Dorsolateral prefrontal cortex (tissue), 122 donors: ENCODE measurements at places on chromosomes 5 and 9. TPM values are rescaled to one million over a fixed set of nuclear protein-coding genes. Genes with fewer than 3 reads are reported as not detected.

- no peak for DNase-seq
Observed at GRCh38 chr5:113240951-113241726, 193.7 kb downstream of the TSSK1B start.

The NSUN2 gene
- total RNA-seq, result 33.1 TPM

- no peak for DNase-seq
Observed at GRCh38 chr5:14250748-14251701, 107.9 kb downstream of the TRIO start.

The NUTM2F gene
- not detected for total RNA-seq

The HAPLN1 gene
- total RNA-seq, result 3.2 TPM

GRCh38 chr5:141343242-141343952, at the start of gene PCDHGA3:
TSS of gene PCDHGA3 (plus strand) at chr5:141343829. CDS start at chr5:141344034, 205 bp downstream.
- DNase-seq, result no peak

The PCDHGA8 gene
- total RNA-seq, result 3.0 TPM

The PCDHB15 gene
- total RNA-seq, result 11.3 TPM

The ITK gene
- total RNA-seq, result not detected

GRCh38 chr5:944992-945685, 52.5 kb downstream of the TRIP13 start:
- DNase-seq, result no peak

GRCh38 chr9:81720450-81721086, 31.2 kb upstream of the TLE1 start:
- no peak for DNase-seq

GRCh38 chr5:60903356-60903755, 41.5 kb downstream of the ERCC8 start:
- DNase-seq, result no peak

DNA sequence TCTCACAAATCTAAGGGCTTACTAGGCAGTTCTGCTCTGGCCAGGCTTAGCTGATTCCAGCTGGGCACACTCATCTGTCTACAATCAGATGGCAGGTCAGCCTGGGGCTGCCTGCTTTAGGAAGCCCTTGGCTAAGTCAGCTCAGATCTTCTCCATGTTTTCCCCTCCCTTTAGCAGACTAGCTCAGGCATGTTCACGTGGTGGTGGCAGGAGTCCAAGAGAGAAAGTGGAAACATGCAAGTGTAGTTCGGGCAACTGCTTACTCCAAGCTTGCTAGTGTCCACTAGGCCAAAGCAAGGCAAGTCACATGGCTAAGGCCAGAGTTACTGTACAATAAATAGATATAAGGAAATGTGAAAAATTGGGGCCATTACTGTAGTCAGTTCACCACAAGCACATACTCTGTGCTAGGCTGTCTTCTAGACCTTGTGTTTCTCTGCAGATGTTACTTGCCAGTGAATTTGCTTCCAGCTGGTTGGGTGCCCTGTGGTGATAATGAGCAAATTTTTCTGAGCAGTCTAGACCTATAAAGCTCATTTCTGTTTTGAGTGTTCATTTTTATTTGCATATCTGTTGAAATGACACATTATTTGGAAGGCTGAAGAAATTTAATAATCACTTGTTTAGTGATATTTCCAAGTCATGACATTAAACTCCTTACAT, 38.3 kb downstream of the RECK start:
- peak; percentile 60 for DNase-seq

The NRG2 gene
- total RNA-seq, result 12.0 TPM

The GNG10 gene
- 24.8 TPM for total RNA-seq

- DNase-seq, result no peak
Observed at GRCh38 chr5:89421035-89421434, 538.1 kb upstream of the MEF2C start.

DNA sequence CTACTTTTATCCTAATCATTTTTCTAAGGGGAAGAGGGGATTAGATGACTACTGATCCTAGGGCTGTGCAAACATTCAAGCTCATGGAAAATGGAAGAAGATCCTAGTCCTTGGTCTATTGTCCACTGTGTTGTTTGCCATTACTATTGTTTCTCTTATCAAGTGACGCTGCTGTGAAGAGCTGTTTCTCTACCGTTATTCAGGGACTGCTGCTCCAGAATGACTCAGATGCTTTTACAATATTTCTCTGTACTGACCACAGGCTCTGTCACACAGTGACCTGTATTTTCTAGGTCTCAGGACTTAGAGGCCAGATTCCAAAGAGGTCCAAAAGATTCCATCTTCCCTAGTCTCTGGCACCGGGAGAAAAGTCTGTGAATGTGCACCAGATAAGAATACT, 159.5 kb upstream of the CHD1 start:
- no peak for DNase-seq

The NUTM2G gene
- total RNA-seq, result not detected

The WNT8A gene
- 0.54 TPM for total RNA-seq

The INSL4 gene
- not detected for total RNA-seq

The HINT1 gene
- total RNA-seq, result 233 TPM

The SHISAL2B gene
- not detected for total RNA-seq

DNA sequence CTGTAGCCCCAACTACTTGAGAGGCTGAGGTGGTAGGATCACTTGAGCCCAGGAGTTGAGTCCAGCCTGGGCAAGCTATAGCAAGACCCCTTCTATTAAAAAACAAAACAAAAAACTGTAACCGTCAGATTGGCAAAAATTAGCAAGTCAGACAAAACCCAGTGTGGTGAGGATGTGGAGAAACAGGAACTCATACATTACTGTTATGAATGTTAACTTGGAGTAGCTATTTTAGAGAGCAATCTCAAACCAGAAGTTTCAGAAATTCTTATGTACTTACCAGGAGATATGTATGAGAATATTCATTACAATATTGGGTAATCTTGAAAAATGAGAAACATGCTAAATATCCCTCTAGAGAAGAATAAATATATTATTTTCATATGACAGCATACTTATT, 120.3 kb downstream of the INVS start:
- DNase-seq, result no peak

DNA sequence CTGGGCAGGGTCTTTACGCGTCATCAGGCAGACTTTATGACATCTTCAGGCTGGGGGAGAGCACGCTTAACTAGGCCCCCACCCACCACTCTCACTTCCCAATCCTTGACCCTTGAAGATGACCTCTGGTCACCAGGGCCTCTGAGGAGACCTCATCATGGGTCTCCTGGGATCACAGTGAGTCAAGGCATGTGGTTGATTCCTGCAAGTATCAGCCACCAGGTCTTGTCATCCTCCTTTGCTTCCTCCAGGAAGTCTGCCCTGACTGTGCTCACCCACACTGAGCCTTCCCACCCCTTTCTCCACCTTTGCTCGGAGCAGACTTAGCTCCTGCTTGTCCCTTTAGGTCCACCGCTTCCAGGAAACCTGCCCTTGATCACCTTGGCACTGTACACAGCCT, 17.3 kb downstream of the ODF2 start:
- no peak for DNase-seq

- no peak for DNase-seq
Observed at GRCh38 chr5:169121630-169122420, 179.1 kb downstream of the SLIT3 start.

- no peak for DNase-seq
Observed at GRCh38 chr5:31144364-31144763, 49.1 kb upstream of the CDH6 start.

DNA sequence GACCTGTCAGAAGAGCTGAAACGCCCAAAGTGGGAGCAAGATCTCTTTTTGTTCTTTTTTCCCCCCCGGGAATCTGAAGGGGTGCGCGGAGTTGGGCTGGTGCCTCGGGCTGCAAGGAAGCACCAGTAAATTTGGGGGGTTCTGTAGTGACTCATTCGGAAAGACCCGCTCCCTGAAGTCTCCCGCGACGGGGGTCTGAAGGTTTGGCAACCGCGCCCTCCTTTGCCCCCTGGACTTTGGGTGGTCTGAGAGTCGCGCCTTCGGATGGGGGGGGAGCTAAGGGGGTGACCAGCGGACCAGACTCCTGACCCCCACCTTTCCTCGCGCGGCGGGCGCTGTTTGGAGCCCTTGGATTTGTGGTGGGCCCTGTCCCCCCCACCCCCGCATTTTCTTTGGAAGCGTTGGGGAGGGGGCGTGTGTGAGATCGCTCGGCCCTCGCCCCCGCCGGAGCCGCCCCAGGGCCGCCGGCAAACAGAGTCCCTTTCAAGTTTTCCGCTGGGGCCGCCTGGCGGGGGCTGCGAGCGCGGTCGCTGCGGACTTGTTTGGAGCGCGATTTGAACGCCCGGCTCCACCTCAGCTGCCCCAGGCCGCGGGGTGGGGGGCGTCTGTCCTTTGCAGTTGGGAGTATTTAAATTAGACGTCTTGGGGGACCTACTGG, 2.0 kb downstream of the CXXC5 start:
- peak; percentile 73 for DNase-seq

The ZNF367 gene
- total RNA-seq, result 2.8 TPM

The TARS1 gene
- total RNA-seq, result 57.6 TPM

The BNC2 gene
- 1.9 TPM for total RNA-seq

The CYFIP2 gene
- total RNA-seq, result 373 TPM

The ADAMTS19 gene
- 16.8 TPM for total RNA-seq

DNA sequence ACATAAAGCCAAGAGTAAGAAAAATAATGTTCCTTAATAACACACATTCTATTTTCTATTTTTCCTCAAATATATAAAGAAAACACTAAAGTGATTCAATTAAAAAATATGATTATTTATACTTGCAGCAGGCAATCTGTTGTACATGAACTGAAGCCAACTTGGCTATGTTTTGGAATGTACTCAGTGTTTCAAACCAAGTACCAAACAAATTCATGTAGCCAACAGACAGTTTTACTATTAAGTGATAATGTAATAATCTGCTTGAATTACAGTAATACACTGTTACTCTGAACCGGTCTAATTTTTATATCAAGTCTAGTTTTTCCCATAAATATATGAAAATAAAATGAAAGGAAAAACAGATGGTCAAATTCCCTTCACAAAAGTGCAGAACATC, 58.0 kb downstream of the CEP120 start:
- no peak for DNase-seq

GRCh38 chr9:132372177-132373095, 17.6 kb upstream of the SETX start:
- no peak for DNase-seq

DNA sequence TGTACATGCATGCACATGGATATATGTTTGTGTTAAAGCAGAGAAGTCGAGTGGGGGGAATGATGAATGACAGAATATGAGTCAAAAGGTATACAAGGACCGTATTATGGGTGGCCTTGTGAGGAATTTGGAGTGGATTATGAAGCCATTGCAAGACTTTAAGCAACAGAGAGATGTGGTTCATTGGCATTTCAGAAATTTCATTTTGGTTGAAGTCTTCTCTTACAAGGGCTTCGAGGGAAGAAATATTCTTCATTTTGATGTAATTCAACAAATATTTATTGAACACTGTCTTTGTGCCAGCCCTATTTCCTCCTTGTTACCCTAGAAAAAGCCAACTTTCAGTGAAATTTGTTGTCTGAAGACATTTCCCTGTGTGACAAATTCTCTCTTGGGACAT, 83.9 kb upstream of the SLCO6A1 start:
- DNase-seq, result no peak

The NMUR2 gene
- total RNA-seq, result 0.35 TPM

DNA sequence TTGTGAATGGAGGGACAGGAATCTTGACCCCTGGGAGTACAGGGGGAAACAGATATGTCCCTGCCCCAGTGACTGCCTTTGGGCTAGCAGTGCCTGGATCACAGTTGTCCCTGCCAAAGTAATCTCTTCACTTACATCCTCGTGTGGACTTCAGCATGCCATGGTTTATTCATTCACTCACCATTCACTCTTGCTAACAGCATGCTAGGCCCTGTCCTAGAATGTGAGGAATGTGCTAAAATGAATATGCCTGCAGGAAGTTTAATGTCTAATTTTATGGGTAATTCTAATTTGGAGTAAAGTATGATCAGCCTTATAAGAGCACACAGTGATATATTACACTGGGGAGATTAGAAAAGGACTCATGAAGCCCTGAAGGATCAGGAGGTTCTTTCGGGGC, 63.0 kb downstream of the FAT2 start:
- DNase-seq, result no peak

DNA sequence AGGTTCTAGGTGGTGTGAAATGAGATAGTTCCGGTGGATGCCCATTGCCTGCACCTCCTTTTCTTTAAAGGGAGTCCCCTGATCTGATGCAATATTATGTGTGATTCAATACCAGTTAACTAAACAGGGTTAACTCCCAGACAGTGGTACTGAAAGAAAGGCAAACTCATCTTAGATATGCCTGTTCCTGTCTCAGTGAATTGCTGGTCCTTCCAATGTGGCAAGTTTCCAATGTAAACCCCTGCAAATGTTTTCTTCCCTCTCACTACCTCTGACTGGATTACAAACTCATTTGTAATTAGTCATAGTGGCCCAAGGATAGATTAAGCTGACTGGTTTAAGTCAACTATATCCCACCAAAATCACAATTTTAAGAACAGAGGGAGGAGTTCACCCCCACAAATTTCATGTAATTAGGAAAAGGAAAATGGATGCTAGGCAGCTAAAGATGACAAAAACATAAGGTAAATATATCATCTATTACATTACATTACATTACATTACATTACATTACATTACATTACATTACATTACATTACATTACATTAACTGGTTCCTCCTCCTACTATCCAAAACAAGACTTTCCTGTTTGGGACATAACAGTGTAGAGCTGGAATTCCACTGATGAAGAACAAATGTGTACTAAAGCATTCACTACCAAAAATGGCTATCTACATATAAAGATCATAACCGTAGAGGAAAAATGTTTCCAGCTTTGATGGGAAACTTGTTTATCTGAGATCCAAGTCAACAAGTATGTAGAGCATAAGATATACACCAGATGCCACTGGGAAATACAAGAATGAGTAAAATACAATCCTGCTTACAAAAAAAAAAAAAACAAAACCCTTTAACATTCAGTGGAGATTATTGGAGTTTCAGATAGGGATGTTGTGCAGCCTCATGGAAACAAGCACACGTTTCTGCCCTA, 121.5 kb upstream of the SNX2 start:
- no peak for DNase-seq

DNA sequence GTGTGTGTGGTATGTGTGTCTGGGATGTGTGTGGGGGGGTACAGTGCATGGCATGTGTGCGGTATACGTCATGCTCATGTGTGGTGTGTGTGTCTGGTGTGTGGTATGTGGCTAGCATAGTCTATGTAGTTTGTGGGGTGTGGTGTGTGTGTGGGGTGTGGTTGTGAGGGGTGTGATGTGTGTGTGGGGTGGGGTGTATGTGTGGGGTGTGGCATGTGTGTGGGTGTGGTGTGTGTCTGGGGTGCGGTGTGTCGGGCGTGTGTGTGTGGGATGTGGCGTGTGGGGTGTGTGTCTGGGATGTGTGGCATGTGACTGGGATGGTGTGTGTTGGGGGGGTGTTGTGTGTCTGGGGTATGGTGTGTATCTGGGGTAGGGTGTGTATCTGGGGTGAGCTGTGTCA, 52.3 kb downstream of the SECISBP2 start:
- no peak for DNase-seq

The SCGB3A2 gene
- total RNA-seq, result not detected
